ENCODE measurements at places on chromosomes 13 and 19. TPM values are rescaled to one million over a fixed set of nuclear protein-coding genes. Genes with fewer than 3 reads are reported as not detected.

The SIGLEC14 gene
- 0.58 TPM for total RNA-seq

The SEMA6B gene
- 166 TPM for total RNA-seq

The ZBTB32 gene
- total RNA-seq, result not detected

The GNG8 gene
- not detected for total RNA-seq

The ADAMTSL5 gene
- not detected for total RNA-seq

The ZBTB45 gene
- total RNA-seq, result 21.8 TPM

The TSPAN16 gene
- not detected for total RNA-seq

The MEX3D gene
- 98.5 TPM for total RNA-seq

The TMEM255B gene
- total RNA-seq, result 85.0 TPM

The CEACAM19 gene
- 13.0 TPM for total RNA-seq

The LILRB2 gene
- not detected for total RNA-seq

The SIX5 gene
- total RNA-seq, result 15.2 TPM
